Lung (tissue), 17 donors: ENCODE measurements at places on chromosomes 6 and 20.

DNA sequence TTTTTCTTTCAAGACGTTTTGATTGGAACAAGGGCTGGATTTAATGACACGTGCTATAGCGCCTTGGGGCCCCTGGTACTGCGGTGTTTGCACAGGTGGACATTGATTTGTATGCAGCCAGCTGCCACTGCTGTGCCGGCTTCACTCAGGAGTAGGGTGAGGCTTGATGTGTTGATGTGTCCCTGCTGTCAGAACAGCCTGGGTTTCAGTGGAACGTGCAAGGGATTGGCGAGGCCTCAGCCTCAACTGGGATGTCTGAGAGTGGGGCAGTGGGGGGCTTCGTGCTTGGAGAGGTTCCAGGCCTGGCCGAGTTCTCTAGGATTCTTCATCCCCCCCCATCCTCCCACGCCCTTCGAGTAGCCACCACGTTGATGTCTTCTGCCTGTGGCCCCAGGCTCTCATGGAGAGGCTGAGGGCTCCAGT is 23.0 kb downstream of the PYGB start:
- DNase-seq: no peak

DNA sequence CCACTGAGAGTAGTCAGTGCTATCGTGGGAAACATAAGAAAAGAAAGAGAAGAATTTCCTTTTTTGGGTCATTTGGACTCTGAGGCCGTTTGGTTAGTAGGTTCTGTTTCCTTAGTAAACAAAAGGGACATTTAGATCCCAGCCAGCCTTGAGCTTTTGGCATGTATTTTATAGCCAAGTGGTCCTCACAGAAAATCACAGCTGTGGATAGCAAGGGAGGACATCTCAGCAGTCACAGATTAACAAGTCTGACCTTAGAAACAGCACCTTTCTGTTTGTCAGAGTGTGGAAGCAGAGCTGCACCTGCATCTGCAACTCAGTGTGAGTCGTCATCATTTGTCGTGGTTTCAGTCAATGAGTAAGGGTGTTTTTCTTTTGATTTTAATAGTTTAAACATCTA is 40.5 kb downstream of the FAM120B start:
- DNase-seq: no peak

GRCh38 chr6:32402812-32403211 is 4.2 kb downstream of the BTNL2 start:
- DNase-seq: no peak

- no peak for DNase-seq
Observed at GRCh38 chr6:44808148-44808547, 420.6 kb downstream of the CDC5L start.

GRCh38 chr6:3397229-3398164 is 59.4 kb downstream of the SLC22A23 start:
- no peak for DNase-seq

- no peak for DNase-seq
Observed at GRCh38 chr6:2803731-2804429, 37.8 kb downstream of the SERPINB1 start.

GRCh38 chr6:163748036-163748435 is 333.5 kb downstream of the QKI start:
- no peak for DNase-seq

- peak; percentile 60 for DNase-seq
Observed at GRCh38 chr6:93423542-93423941, 4.2 kb upstream of the EPHA7 start.

- no peak for DNase-seq
Observed at GRCh38 chr6:41228096-41228495, at the start of gene TREML4. Gene TREML4, plus strand, starts transcription at chr6:41228349. Its CDS starts 79 bp downstream, at chr6:41228428.

GRCh38 chr6:34791164-34791700 is 651 bp upstream of the BLTP3A start:
- DNase-seq: no peak

- DNase-seq: peak; percentile 74
Observed at GRCh38 chr6:4134841-4135664, at the start of gene ECI2. Gene ECI2, minus strand, starts transcription at chr6:4135575. Its CDS starts 15 bp downstream, at chr6:4135560.

- no peak for DNase-seq
Observed at GRCh38 chr6:14290772-14291330, 173.3 kb downstream of the CD83 start.

GRCh38 chr6:3251462-3252314 is 7.1 kb upstream of the PSMG4 start:
- DNase-seq: peak; percentile 85

DNA sequence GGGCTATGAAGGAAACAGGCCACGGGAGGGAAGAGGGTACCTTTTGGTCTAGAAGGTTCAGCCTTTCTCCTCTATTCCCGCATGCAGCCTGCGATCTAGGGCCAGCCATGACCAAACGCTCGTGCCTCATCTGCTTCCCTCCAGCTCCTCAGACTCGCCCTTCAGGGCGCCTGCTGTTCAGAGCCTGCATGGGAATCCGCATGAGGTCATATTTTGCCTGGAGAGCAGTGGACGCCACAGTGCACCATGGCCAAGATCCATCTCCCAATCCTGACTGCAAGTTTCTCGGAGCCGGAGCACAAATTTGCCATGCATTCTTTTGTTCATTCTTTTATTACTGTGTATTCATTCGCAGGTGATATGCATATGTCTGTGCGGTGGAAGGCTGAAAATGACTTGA is 608.1 kb downstream of the QKI start:
- no peak for DNase-seq

- no peak for DNase-seq
Observed at GRCh38 chr6:3884007-3884745, 35.0 kb downstream of the FAM50B start.

- no peak for DNase-seq
Observed at GRCh38 chr6:135117413-135117968, 62.9 kb upstream of the HBS1L start.

GRCh38 chr6:47034421-47034820 is 7.7 kb downstream of the ADGRF1 start:
- DNase-seq: no peak

DNA sequence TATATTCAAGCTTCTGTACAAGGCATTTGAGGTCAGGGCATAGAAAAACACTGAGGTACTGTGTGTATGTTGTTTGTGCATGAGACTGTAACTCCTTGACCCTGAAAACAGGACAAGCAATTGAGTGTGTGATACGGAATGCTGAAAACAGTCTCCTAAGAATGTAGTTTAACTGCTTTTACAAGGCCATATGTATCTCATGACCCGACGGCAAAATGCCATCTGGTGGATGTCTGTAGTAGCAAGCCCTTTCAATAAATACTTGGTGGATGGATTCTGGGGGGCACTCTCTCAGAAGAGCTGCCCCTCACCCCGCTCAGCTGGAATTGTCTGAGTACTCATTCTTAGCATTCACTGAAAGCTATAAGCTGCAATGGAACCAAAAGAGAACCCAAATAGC is 69.3 kb upstream of the EYS start:
- DNase-seq: peak; percentile 31

DNA sequence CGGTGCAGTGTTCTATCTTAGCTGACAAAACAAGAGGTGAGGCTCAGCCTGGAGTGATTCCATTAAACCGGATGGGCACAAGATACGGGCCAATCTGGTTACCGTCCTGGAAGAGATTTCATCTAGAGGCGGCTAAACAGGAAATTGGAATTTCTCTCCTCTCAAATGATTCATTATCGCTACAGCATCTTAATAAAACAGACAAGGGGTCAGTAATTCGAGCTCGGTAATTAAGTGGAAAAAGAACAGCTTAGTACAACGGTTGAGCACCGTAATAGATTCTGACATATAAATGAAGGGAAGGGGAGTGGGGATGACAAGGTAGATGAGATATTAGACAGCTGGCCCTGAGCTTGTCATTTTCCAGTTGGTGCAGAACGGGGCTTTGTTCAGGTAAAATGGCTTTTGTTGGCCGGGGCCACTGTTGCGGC is 137.2 kb downstream of the EDN3 start:
- DNase-seq: no peak

DNA sequence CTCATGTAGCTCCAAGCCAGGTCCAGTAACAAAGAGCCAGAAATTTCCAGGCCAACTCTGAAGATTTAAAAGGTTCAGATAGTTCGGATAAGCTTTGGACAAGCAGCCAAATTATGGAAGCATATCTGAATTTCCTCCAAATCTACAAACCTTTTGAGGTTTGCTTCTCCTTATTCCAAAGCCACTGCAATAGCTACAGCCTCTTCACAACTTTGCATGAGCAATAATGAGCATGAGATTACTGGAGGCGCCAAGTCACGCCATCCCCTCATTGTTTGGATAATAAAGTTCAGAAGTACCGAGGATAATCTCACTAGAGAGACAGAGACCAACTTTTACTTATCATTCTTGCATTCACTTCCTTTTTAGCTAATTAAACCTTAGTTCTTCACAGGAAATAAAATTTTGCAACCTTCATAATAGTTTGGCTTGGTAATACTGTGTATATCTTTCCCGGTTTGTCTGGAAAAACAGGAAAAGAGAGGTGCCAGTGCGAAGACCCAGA is 329.6 kb upstream of the RSPO3 start:
- no peak for DNase-seq

DNA sequence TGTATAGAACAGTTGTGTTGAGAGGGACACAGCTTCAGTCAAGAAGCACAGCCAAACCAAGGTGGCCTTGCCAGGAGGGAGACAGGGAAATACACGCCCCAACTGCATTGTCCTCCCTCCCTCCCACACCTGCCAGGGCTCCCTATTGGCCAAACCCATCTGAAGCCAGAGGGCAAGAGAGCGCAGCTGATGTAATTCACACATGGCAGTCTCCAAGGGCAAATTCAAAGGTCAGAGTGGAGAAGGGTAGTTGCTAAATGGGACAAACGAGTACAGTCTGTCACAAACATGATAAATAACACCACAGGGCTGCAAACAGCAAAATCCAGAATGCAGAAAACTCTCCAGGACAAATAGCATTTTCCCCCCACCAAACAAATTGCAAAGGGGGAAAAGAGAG is 23.2 kb upstream of the PPP1R16B start:
- no peak for DNase-seq

DNA sequence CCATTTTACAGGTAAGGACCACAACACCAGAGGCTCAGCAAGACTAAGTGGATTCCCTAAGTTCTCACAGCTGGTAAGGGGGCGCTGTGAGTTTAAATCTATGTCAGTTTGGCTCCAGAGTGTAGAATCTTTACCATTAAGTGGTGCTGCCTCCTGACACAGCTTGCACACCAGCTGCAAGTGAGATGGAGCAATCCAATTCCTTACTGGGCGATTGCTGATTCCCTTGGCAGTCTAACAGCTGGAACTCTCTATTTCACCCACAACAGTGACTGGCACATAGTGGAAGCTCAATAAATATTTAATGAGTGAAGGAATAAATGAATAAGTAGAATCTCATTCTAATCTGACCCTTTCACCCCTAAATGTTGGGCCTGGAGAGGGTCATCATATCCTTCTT is 176.7 kb downstream of the CLIC5 start:
- DNase-seq: no peak

DNA sequence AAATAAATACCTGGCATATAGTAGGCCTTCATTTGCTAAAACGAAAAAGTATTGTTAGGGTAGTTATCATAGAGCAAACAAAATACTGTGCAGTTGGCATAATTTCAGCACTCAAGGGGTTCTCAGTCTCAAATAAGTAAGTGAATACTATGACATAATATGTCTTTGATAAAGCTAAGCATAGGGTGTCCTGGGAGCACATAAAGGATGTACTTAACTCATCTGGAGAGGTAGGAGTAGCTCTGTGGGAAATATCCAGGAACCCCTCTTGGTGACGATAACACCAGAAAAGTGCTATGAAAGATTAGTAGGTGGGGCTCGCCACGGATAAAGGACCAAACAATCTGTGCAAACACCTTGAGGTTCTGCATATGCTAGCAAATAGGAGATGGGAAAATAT is 23.2 kb downstream of the VNN1 start:
- DNase-seq: no peak

- DNase-seq: no peak
Observed at GRCh38 chr20:2101057-2101864, at the start of gene STK35. Gene STK35, plus strand, starts transcription at chr20:2101827. Its CDS starts 55 bp downstream, at chr20:2101882.

DNA sequence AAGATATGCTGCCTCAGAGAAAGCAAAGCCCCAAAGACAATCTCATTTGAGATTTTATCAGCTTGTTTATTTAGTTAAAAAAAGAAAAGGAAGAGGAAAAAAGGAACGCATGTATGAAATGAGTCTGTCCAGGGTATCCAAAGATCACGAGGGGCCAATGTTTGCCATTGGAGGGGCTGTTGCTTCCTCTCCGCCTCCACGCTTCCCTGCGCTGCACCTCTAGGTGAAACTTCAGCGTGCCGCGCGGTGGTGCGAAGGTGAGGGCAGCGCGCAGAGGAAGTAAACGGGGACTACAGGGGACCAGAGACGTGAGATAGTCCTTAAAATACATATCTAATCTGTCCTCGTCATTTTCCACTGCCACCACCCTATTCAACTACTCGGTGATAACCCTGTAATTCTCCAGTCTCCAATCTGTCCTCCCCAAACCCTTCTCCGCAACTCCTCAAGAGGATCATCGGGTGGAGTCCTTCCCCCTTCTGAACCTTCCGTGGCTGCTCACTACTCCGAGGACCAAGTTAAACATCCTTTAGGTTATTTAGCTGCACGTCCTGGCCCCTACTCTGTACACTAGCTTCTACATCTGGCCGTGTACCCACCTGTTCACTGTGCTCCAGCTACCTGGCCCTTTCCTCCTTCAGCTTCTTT is 1.1 kb upstream of the DCBLD1 start:
- DNase-seq: no peak

DNA sequence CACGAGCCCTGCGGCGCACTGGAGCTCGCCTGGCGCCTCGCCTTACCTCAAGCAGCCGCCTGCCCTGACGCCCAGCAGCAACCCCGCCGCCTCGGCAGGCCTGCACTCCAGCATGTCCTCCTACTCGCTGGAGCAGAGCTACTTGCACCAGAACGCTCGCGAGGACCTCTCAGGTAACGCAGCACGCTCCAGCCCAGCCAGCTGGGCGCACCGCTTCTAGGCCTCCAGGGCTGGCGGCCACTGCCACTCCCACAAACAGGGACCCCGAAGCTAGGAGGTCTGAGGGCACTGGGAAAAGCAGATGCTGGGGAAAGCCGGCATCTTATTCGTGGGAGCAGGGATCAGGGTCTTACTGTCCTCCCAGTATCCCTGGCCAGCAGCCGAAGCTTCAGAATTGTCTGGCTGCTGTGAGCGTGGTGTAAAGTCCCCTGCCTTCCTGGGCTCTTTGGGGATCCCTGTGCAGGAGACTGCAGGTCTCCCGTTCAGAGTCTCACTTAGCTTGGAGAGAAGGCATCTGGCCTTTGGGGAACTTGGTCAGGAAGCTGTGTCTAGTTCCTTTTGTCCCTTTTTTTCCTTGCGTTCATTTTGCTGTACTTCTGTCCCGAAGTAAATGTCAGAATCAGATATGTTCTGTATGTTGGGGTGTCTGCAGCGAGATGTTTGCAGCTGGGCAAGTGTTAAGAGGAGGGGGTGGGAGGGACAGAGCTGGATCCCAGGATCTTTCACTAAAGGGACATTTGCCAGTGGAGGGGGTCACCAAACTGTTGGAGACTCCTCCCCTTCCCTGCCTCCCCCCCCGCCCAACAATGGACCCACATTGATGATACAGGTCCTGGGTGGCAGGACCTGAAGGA is 1.8 kb downstream of the FOXF2 start:
- peak; percentile 40 for DNase-seq

DNA sequence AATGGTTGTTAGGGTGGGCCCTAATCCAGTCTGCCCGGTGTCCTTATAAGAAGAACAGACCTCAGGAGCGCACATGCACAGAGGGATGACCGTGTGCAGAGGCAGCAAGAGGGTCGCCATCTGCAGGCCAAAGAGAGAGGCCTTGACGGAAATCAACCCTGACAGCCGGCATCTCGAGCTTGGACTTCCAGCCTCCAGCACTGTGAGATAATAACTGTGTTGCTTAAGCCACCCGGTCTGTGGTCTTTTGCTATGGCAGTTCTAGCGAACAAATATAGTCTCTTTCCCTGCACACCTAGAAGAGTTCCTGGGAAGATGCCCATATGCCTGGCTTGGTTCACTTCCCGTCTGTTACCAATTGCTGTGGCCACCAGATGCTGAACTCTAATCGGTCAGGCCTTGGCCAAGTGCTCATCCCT is 35.3 kb upstream of the PTGIS start:
- no peak for DNase-seq
